Left renal pelvis (tissue), 4 donors: ENCODE measurements at places on chromosomes 4 and X. TPM values are rescaled to one million over a fixed set of nuclear protein-coding genes. Genes with fewer than 3 reads are reported as not detected.

DNA sequence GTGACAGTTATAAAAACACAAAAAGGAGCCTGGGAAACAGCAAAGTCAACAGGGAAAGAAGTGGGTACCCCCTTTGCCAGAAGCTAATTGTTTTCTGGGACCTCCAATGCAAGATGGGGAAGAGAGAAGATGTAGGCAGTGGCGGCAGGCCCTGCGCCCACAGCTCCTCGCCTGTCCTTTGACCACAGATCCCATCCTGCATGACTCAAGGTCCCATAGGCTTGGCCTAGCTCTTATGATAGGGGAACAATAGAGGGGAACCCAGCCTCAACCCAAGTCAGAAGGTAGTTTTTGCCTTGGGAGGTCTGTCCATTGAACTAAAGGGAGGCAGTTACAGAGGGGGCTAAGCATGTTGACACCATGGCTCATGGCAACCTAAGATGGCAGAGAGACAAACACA is 14.2 kb downstream of the ZMYM3 start:
- DNase-seq, result no peak

- DNase-seq, result no peak
Measured at GRCh38 chrX:15207384-15207783, 62.5 kb downstream of the ASB9 start.

DNA sequence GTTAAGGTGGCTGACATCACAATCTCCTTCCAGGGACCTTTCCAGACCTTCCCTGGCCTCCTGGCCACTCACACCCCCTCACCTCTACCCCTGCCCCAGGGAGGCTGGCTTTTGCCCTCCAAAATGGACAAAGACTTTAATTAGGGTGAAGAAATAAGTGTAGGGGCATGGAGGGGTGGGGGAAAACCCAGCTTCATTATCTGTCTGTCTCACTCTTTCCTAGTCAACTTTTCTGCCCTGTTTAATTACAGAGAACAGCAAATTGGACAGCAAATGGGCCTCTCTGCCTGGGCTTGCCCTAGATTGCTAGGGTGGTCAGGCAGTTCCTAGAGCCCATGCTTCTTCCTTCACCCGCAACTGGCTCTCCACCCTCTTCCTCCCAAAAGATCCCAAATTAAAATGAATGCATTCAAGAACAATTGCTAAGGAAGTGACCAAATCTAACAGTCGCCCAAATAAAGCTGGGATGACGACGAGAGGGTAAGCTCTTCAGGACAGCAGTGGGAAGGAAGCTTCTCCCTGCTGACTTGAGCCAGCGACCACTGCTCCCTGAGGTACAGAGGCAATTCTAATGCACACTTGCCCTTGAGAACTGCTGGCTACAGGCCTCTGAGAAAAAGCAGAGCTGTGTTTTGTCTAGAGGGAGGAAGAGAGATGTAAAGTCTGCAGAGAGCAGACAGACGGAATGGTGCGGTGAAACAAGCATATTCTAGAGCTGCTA is 12.4 kb downstream of the RAI2 start:
- no peak for DNase-seq

DNA sequence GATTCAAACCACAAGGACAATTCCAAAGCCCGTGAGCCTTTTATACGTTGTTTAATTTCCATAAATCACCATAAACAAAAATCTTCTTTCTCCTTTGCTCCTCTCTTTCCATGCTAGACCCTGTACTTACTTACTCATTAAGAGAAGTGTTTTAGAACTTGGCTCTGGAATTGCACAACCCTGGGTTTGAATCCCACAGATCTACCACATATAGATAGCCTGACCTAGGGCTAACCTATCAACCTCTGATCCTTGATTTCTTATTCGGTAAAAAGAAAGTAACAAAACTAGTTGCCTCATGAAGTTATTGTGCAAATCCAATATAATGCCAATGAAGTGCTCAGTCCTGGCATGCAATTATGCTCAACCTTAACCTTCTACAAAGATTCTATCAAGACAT is 68.8 kb downstream of the ZAR1 start:
- DNase-seq, result no peak

DSPP gene
- not detected for polyA plus RNA-seq

DNA sequence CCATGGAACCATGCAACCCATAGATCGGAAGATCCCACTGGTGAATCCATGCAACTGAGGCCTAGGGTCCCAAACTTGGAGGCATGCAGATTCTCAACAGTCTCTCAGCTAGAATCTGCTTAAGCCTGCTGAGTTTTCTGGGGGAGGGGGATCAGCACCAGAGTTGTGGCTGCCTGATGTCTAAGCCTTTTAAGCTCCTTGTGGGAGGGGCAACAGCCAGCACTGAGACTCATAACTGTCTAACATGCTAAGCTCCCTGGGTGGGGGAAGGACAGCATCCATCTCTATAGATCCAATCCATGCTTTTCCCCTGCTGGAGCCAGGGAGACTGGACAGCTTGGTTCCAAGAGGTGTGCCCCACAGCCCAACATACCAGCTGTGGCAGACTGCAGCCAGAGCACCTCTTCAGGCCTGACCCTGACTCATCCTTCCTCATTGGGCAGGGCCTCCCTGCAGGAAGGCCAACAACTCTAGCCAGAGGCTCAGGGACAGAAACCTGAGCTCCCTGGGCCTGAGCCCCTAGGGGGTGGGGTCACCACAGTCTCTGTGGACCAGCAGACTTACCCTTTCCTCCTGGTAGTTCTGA is 300.1 kb upstream of the SLC7A11 start:
- no peak for DNase-seq

GRCh38 chr4:16883806-16884205 is 14.6 kb downstream of the LDB2 start:
- DNase-seq, result no peak

DNA sequence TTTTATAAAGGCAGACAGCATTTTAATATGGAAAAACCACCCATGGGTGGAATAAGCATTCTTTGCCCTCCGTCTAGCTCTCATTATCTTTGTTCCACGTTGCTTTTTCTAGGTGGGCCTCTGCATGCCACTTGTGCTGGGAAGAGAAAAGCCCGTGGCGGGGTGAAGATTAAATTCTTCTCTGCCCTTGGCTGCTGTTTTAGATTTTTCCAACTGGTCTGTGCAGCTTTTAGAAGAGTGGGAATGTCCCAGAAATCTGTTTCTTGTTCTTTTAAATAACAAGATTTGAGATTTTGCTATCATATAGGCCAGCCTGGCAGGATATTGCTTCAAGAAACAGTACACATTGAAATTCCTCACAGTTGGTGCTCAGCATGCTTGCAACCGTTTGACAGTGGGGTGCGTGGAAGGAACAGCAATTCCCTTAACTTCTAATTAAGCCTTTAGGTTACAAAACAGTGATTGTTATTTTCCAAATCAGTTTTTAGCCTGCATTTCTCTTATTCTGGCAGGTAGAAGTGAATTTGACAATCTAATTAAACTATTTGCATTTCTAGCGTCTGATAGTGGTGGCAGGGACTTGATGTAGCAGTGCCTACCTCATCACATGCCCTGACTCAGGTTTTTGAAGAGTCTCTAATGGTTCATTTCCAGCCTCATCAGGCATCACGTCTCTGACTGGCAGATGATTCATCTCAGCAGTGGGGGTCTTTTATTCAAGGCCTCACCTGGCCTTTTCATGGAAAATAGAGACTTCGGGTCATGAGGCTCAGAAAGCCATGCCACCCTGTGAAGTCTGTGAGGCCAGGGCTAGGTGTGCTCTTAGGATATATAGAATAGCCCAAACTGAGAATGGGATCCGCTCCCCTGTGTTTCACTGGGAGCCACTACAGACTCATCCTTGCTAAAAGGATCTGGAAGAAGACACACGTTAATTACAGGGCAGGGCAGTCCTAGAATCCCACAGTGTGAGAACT is 50.8 kb downstream of the PPEF1 start:
- no peak for DNase-seq

- no peak for DNase-seq
Measured at GRCh38 chr4:76873495-76873894, 24.4 kb downstream of the SOWAHB start.

DNA sequence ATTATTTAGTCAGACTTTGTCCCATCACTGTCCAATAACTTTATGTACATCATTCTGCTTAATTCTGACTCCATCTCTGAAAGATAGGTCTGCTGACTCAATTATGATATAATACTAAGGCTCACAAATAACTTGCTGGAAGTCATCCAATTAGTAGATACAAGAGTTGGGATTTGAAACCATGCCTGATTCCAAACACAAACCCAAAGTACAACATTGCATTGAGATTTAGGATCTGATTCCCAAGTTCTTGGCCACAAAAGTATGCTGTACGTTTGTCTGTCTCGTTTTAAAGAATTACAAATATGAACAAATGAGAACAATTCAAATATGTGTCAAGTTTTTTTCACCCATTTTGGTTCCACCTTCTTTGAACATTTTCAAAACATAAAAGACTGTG is 108.8 kb downstream of the AMELX start:
- no peak for DNase-seq

HSFX3 gene
- not detected for polyA plus RNA-seq

DNA sequence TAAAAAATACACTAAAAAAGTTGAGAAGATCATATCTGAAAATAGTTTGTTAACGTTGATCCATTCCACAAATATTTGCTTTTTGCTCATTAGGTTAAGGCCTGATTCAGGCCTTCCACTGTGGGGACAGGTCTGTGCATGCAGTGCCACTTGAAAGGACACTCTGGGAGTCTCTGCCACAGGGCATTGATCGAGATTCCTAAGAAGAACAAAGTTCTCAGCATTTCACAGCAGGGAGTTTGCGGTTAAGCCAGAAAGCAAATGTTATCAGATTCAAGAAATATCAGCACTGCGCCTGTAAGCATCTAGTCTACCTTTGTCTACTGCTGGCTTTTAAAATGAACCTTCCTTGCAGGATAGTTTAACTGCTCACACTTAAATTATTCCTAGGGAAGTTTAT is 62.2 kb upstream of the TNIP3 start:
- no peak for DNase-seq

CT45A8 gene
- not detected for polyA plus RNA-seq

DNA sequence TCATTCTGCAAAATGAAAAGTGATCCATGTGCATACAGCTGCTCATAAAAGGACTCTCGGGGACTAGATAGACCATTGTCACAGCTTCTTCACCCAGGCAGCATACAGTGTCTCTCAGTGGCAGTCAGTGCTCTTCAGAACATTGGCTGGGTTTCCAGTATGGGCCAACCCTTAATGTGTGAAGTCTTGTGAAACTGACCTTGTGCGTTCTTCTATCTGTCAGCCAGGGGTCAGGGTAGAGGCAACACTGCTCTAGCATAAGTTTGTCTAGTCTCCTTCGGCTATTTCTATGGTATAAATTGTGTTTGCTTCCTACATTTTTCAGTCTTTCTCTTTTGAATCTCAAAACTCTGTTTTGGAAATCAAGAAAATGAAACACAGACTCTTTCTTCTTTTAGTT is 37.0 kb upstream of the SMIM31 start:
- no peak for DNase-seq
